NCI-H146 (cell line): ENCODE measurements at places on chromosomes 7 and 10.

- no peak for DNase-seq
Observed at GRCh38 chr10:103759100-103759781, 96.1 kb downstream of the SH3PXD2A start.

- DNase-seq: no peak
Observed at GRCh38 chr7:100022621-100023020, 7.2 kb downstream of the ZKSCAN1 start.

- no peak for DNase-seq
Observed at GRCh38 chr10:17033529-17034260, 95.9 kb downstream of the CUBN start.

- DNase-seq: no peak
Observed at GRCh38 chr10:6229746-6230145, 27.0 kb downstream of the PFKFB3 start.

- no peak for DNase-seq
Observed at GRCh38 chr7:26843705-26844104, 20.7 kb downstream of the SKAP2 start.

DNA sequence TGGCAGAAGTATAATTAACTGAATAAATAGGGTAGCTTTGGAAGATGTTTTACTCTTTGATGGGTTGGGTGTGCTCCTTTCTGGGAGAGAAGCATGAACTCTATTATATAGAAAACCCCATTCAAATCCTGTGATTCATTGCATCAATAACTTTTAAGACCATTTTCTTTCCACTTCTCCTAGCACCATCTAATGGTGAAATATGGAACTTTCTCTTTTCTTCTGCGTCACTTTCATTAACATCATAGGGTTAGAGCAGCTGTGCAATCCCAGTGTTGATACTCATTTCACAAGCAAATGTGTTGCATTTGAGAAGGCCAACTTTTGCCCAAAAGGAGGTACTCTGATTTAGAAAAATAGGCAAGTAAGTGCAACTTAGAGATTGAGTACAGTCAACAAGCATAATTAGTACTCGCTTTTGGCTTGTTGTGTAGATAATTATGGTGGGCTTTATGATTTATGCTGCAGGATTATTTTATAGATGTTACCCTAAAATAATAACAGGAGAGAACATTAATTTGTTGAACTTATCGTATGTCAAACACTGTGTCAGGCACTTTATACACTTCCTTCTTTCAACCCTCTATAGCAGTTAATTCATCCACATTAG lies 92.9 kb downstream of the CPED1 start:
- DNase-seq: peak; percentile 29

DNA sequence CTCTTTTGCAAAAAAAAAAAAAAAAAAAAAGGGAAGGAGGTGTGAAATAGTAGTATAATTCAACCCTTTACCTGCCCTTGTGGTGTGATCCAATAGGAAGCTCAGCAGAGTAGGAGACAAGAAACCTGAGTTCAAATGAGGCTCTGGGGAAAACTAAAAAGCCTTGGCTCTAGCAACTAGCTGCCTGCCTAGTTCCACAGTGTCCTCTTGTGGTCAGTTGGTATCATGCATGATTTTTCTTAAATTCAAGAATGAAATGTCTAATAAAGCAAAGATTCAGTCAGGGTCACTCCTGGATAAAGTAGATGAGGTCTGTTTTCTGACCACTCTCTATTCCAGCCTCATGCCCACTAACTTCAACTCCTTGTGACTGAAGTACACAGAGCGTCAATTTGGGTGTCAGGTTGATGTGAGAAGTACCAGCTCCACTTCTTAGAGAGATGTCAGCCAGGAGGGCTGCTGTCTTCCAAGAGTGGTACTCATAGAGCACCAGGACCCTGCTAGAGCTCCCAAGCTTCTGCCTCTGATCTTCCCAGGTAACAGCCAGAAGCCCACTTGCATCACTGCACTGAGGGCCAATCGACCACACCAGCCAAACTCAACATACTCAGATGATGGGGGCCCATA lies 10.5 kb downstream of the LSM5 start:
- peak; percentile 30 for DNase-seq

DNA sequence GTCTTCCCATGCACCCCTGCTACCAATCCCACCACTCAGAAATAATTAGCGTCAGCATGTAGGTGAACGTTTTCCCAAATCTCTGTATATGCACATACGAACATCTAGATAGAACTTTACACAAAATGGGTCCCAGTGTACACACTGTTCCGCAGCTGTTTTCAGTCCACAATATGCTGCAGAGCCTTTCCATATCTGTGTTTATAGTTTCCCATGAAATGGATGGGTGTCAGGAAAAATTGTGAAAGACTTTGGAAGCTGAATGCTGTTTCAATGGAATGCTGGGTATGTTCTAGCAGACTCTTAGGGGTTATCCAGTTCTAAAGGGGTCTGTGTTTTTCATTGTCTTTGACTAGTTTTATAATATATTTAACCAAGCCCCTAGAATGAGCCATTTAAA lies 13.8 kb downstream of the GRK5 start:
- no peak for DNase-seq

GRCh38 chr7:80630608-80631405 lies 7.6 kb upstream of the CD36 start:
- DNase-seq: peak; percentile 47

GRCh38 chr10:63462442-63462841 lies 3.3 kb downstream of the JMJD1C start:
- DNase-seq: no peak

DNA sequence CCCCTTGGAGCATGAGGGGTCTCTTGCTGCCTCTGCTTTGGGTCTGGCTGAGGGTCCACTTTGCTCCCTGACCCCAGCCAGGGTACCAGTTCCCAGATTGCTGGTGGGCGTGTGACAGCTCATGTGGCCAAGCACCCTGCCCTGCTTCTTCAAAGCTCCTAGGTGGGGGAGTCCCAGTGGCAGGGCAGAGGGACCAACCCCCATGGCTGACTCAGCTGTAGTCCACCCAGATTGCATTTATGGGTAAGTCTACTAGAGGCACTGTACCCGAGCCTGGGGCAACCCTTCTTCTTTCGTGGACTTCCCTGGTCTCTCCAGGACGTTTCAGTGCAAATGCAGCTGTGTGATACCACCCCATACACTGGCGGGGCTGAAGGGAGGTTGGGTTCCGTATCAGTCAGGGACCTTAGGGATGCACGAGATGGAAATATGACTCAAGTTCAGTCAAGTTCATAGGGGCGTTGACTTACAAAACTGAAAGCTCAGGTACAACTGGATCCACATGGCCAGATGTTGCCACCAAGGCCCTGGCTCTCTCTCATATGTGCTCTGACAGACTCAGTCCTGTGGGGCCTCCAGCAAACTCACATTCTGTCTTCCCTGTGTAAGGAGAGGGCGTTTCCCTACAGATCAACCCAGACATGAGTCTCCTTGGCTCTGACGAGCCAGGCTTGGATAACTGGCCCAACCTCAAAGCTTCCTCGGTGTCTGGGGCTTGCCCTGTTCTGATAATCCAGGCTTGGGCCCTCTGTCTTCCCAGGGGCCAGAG lies 13.6 kb downstream of the PTPRE start:
- no peak for DNase-seq

DNA sequence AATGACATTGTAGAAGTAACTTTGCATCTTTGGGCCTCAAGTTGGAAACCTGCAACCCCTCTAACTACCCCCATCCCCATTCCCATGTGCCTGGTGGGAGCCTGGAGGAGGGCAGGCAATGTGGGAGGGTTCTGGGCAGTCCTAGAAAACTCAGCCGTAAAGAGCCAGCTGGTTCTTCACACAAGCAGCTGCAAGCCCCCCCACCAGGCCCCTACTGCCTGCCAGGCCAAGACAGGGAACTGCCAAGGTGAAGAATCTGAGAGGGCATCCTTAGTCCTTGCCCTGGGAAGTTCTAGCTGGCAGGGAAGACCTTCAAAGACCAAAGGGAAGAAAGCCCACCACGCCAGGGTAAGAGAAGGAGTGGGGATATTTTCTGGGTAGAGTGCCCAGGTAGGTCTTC lies 12.2 kb upstream of the INMT start:
- DNase-seq: no peak

DNA sequence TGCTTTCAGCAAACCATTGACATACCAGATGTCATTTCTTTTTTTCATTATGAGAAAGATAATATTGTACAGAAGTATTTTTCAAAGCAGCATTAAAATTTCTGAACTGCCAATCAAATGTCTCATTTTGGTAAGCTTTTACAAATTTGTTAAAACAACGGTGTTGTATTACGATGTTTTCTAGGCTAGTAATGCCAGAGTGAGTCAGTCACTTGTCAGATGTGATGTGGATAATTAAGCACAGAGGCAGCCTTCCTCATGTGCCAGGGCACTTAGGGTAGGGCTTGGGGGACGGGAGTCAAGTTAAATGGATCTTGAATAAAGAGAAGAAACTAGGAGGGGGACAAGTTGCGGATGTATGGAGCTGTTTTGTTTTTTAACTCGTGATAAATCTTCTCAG lies 10.1 kb downstream of the PSTK start:
- no peak for DNase-seq

GRCh38 chr10:78407009-78407711 lies 373.5 kb downstream of the RPS24 start:
- DNase-seq: peak; percentile 94

DNA sequence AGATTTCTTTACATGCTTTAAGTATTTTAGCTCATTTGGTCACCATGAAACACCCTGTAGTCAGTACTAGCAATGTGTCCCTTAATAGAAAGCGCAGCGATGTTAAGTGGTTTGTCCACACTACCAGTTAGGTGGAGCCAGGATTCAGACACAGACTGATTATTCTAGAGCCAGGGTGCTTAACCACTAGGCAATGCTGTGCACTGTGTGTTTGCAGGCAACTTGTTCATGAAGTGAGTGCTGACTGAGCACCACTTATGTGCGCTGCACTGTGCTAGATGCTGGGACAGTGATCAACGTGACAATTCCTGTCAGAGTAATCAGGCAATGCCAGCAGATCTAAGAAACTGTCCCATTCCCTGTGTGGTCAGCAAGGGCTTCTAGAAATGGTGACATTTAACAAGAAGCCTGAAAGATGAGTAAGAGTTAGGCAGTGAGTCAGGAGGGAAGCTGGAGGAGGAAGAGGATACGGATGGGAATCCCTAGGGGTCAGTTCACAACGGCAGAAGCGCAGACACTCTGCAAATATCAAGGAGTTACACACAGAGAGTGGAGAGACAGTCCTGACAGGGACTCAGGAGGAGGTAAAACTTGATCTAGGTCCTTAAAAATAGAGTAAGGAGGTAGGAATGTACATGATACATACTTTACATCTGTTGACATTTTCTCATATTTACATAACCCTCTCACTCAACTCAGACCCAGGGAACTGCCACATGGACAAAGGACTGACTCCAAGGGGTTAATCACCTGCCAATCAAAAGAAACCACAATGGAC lies 69.7 kb upstream of the EGR2 start:
- DNase-seq: no peak

GRCh38 chr10:130994191-130994590 lies 317.3 kb downstream of the TCERG1L start:
- no peak for DNase-seq

DNA sequence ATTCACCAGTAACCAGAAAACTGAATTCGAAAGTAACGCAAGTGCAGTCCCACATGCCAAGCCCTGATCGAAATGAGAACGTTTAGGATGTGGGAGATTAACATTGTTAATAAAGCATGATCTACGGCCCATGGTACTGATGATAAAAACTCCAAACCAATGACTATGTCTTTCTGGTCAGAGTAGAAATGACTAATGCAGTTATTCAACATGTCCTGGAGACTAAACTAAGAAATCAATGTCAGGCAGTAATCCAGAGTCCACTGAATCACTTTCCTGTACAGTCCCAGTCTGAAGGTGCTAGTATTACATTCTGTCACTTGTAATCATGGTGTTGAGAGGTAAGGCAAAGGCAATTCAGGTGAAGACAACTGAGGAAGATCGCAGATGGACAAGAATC lies 14.4 kb downstream of the NPSR1 start:
- no peak for DNase-seq

DNA sequence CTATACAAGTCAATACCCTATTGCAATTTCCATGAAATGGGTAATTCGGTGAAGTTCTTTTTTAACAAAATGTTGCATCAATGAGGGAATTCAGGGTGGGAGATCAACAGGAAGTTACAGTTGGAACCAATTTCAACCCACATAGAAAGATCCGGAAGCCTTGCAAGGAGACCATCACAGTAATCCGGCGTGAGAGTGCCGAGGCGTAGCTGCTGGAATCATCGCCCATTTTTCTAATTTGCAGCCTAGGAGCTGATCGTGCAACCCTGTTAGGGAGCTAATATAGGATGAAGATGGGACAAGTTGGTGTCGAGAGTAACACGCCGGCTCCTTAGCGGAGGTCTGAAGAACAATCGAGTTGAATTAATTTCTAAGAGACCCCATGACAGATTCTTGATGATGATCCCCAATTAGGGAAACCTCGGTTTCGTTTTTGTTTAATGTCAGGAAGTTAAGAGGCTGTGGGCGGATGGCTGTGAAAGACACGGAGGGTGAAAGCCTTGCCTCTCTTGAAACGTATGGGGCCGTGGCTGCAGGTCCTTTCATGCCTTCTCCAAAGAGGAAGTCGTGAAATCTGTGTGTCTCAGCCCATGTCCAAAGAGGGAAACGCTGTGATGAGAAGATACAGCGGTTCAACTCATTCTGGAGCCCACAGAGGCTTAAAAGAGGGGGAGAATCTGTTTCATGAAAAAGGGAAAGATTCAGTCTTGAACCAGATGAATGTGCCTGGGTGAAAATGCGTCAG lies 51.2 kb upstream of the CARD11 start:
- no peak for DNase-seq

DNA sequence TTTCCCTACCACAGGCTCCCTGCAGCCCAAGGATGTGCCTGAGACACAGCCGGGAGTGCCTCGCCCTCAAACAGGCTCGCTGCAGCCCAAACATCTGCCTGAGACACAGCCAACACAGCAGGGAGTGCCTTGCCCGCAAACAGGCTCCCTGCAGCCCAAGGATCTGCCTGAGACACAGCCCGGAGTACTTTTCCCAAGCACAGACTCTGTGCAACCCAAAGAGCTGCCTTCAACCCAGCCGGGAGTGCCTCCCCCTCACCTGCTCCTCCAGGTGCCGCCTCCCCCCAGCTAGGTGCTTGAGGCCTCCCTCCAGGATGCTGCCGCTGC lies 42.9 kb downstream of the ANTXRL start:
- no peak for DNase-seq

DNA sequence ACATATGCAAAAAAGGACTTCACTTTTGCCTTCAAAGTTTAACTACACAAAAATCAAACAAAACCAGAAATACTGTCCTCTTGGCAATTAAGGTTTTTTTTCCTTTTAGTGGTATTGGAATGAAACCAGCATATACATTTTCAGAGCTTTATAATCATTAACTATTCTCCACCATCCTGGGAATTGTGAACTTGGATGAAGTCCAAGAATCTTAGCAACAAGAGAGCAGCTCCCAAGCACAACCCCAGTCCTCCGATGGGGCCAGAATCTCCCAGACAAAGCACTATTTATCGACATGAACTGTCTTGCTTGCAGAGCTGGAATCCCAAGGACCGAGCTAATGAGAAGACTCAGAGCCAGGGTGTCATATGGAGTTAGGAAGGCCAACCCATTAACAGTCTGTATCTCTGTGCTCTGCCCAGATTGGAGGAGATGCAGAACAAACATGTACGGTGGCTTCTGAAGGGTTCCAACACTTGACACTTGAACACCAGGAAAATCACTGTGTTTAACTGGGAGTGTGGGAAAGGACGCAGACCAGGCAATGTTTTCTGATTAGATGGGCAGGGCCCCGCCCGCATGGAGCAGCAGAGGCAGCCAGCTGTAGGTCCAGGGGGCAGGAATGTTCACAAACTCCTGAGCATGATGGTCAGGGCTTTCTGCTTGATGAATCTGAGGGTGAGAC lies 35.5 kb downstream of the PPP1R3C start:
- peak; percentile 61 for DNase-seq

GRCh38 chr7:144513334-144513733 lies 109.8 kb upstream of the NOBOX start:
- DNase-seq: peak; percentile 1

- DNase-seq: no peak
Observed at GRCh38 chr10:131972474-131973071, 9.2 kb downstream of the BNIP3 start.
